ENCODE measurements at places on chromosomes 5 and 9.

- DNase-seq: no peak
Observed at GRCh38 chr9:135584934-135585333, 23.4 kb downstream of the PAEP start.

GRCh38 chr9:13284011-13284410, 4.5 kb upstream of the MPDZ start:
- DNase-seq: no peak

GRCh38 chr9:13552606-13553215, 273.2 kb upstream of the MPDZ start:
- no peak for DNase-seq

- no peak for DNase-seq
Observed at GRCh38 chr9:135108831-135109510, 21.5 kb downstream of the OLFM1 start.

- no peak for DNase-seq
Observed at GRCh38 chr9:83419961-83420360, 118.2 kb downstream of the FRMD3 start.

GRCh38 chr5:178357678-178358077, 125.1 kb upstream of the PHYKPL start:
- no peak for DNase-seq

DNA sequence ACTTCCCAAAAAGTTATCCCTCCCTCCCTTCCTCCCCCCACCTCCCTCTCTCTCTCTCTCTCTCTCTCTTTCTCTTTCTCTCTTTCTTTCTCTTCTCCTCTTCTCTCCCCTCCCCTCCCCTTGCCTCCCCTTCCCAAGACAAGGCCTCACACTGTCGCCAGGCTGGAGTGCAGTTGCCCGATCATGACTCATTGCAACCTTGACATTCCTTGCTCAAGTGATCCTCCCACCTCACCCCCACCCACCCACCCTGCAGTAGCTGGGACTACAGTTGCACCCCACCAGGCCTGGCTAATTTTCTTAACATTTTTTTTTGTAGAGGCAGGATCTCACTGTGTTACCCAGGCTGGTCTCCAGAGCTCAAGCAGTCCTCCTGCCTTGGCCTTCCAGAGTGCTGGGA, 32.8 kb downstream of the VPS13A start:
- DNase-seq: no peak

DNA sequence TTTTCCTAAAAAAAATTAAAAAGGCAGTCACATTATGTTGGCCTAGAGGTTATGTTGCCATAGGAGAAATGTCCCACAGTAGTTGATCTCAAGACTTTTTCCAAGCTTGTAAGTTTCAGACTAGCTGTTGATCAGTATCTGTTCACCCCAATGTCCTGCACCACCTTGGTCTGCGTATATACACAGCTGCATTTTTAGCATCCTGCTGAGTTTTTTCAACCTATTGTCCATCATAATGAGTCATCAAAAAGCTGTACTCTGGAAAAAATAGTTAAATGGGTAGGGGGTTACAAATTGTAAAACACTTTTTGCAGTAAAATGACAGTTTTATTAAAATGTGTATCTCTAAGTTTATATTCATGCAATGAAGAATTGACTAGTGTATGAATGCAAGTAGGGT, 53.2 kb upstream of the TMEM171 start:
- DNase-seq: no peak

DNA sequence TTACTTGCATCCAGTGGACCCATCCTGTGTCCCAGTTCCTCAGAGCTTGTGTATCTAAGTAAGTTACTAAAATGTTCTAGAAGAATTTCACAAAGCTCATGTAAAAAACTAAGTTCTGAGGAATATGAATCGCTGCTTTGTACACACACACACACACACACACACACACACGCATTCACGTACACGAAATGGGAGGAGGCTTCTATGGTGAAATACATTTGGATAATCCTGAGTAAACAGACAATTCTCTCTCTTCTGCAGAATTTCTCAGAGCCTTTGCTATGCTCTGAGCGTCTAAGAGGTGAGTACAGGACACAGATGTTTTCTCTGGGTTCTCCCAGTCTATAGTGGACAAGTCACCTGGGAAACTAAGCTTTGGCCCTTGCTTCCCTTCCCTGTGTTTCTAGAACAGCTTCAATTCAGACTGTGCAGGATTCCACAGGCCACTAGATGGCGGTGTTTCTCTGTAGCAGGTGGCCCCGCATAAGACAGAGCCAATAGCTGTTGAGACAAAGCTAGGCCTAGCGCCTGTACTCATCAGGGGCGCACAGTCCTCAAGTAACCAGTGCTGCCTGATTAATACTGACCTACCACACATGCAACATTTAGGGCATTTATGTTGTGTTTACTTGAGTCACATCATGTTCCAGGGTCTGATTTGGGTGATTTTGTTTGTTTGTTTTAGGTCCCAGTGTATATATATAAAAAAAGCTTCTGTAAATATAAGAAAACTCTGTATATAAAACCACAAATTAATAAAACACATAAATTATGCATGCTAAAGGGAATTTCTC, 114.8 kb downstream of the LIFR start:
- DNase-seq: peak; percentile 85

DNA sequence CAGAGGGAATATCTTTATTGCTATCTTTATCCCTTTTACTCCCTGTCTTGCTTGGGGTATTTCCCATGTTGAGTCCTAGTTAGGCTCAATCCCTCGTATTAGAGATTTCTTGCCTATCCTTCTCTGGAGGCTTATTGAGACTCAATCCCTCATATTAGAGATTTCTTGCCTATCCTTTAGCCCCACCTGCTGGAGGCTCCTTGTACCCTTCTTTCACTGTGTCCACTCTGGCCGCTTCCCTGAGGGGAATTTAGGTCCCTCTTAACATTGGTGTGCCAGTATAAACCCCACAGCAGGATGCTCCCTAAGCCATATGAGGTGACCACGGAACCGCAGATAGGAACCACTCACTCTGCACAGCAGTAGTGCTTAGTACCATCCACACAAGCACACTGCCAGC, 110.7 kb upstream of the MAMDC2 start:
- DNase-seq: no peak

DNA sequence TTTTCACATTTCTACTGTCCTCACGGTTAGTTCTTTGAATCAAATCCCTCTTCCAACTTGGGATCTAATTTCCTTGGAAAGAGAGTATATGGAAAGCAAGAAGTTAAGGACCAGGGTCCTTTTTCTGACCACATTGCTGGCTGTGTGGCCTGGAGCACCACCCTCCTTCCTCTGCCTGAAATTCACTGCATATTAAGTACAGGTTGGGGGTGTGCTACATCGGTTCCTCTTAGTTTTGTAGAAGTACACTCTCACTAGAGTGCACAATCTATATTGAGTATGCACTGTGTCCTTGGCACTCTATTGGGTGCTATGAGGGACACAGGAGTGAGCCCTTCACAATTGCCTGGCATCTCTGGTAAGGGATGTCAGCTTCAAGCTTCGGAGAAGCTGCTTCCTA, 53.8 kb upstream of the KLF9 start:
- DNase-seq: no peak

DNA sequence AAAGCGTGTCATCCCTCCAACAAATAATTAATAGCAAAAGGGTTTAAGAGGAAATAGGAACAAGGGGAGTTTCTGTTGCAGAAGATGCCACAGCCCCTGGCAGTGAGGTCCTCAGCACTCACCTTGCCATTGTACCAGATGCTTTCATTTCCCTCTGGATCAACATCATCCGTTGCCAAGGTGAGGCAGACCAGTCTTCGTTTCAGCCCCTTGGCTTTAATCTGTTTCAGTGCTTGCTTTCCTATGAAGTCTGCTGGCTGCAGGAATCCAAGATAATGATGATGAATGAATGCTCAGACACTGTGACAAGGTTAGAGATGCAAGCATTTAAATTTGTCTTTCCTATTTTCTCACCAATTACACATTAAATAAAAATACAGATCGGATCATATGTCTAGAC, 20.0 kb upstream of the ARSB start:
- no peak for DNase-seq

- no peak for DNase-seq
Observed at GRCh38 chr5:126925482-126925881, 104.9 kb downstream of the MARCHF3 start.

- DNase-seq: no peak
Observed at GRCh38 chr5:133665571-133665970, 53.2 kb upstream of the FSTL4 start.

DNA sequence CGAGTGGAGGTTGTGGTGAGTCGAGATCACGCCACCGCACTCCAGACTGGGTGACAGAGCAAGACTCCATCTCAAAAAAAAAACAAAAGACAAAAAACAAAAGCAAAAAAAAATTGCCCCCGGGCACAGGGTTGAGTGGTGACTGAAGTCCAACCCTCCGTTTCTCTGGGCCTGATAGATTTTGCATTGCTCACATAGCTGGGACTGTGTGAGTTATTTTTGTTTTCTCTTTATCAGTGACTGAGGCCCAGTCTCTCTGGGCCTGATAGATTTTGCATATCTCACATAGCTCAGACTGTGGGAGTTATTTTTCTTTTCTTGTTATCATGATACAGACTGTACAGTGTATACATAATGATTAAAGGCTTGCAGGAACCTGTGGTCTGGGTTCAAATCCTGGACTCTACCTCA, 2.6 kb upstream of the SLC28A3 start:
- no peak for DNase-seq

DNA sequence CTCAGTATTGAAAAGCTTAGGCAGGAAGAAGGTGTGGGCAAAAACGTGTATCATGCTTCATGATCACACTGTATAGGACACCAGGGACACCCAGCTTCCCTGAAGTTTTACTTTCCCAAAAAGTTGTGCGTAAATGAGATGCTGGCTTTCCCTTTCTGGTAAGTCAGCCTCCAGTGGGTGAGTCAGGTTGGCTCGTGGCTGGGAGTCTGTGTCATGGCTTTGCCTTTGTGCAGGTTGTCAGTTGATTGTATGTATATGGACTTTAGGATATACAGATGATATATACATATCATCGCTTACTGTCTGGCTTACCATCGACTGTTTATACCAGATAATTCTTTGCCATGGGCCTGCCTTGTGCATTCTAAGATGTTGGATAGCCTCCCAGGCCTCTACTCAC, 34.2 kb downstream of the ADRB2 start:
- DNase-seq: no peak

GRCh38 chr5:38329132-38329715, 70.9 kb downstream of the EGFLAM start:
- no peak for DNase-seq

DNA sequence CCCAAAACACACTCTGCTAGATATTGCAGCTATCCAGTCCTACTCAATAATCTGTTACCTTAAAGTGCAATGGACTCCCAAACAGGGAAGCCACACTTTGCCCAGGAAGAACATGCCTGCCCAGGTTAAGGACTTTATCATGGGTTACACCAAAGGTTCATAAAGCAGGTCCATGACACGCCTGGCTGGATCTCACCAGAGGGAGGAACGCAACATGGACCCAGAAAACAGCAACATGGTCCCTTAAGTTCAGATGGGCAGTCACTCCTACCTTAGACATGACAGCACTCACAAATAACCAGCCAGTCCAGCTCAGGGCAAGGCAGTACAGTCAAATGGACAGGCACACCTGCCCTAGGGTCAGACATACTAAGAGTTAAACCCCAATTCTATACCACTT, 3.8 kb downstream of the P4HA2 start:
- no peak for DNase-seq

DNA sequence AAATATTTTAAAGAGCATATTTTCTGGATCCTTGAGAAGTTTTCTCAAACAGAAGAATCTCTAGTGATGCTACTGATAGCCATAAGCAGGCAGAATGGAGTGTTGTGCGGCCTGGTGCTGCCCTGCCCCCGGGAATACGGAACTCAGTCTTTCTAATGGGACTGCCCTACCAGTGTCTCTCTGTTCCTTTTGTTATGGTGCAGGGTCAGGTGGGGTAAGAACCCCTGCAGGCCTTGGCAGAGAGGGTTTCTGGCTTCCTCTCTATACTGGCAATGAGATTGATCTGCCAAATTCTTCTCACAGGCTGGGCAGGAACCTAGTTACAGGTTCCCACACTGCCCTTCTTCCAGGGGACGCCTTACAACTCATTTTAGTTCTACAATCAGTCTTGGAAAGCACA, 2.6 kb downstream of the IL5 start:
- no peak for DNase-seq

Data from stimulated activated CD4-positive, alpha-beta T cell treated with anti-CD3 and anti-CD28 coated beads, Interleukin-4, amount 100 ng/mL, for 24 hours (primary cell).